RPMI7951 (cell line): ENCODE measurements at places on chromosomes 1 and 21.

- no peak for DNase-seq
Observed at GRCh38 chr1:110674337-110675059, at the start of gene KCNA3. Gene KCNA3 (minus strand): TSS chr1:110674940. CDS start chr1:110674809, 131 bp downstream.

DNA sequence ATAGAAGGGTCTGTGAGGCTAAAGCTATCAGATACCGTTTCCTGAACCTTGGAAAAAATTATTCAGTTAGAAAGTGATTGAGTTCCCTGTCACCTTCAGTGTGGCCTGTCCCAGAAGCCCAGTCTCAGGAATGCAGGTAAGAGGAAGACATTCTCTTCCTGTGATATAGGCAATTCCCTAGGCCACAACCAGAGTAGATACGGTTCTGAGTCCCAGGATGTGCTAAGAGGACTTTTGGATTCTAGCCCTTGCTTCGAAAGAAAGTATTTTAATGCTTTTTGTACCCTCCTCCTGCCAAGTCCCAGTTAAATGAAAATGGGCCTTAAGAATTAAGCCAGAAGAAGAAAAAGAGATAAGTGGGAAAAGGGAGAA lies 313.5 kb upstream of the PLXNA2 start:
- no peak for DNase-seq

GRCh38 chr1:62746086-62746808 lies 37.7 kb upstream of the ATG4C start:
- DNase-seq = peak; percentile 64

GRCh38 chr1:109299558-109300343 lies 7.1 kb downstream of the MYBPHL start:
- DNase-seq = peak; percentile 88

DNA sequence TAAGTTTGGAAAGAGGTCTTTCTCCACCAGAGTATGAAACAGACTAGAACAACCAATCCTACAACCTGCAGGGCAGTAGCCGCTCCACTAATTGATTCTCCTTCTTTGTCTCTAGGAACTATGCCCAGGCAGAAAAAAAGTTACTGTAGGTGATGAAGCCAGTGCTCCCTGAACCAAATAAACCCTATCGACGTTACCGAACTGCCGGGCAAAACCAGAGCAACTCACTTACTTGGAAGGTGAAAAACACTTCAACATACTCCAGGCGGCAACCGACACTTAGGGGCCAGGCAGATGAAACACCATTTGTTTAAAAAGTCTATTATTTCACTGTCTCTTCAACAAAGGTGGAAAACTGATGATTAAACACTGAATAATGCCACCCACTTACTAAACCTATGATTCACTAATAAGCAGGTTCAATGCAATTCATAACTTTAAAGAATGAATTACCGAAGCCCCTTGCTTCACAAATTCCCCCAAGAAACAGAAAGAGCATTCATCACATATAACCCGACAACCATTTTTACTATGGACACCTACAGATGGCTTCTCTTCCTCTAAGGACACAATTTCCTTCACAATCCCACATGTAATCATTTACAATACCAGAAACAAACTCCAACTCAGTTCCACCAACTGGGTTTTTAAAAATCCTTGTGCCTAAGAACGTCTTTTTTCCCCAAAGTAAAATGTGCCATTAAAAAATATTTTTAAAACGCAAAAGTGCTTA lies 1.6 kb downstream of the NRIP1 start:
- DNase-seq = peak; percentile 14

DNA sequence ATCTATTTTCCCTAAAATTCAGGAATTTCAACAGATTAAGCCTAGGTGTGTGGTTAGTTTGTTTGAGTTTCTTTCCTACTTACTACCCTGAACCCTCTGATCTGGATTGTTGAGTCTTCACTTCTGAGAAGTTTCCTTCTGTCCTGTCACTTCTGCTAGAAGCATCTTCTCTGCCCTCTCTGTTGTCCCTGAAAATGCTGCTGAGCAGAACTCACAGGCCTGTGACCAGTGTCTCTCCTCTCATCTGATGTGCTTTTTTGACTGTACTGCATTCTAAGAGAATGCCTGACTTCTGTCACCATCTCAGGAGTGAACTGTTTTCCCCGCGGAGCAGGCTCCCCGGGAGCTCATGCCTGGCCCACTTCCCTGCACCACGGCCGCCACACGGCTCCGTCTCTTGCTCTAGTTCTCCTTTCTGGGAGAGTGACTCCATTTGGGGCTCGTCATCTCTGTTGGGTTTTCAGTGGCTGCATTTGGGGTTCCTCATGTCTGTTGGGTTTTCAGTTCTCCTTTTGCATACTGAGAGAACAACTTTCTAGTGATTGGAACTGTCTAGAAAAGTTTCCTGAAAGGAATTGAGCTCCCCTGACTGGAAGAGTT lies 77.9 kb downstream of the POFUT2 start:
- no peak for DNase-seq

DNA sequence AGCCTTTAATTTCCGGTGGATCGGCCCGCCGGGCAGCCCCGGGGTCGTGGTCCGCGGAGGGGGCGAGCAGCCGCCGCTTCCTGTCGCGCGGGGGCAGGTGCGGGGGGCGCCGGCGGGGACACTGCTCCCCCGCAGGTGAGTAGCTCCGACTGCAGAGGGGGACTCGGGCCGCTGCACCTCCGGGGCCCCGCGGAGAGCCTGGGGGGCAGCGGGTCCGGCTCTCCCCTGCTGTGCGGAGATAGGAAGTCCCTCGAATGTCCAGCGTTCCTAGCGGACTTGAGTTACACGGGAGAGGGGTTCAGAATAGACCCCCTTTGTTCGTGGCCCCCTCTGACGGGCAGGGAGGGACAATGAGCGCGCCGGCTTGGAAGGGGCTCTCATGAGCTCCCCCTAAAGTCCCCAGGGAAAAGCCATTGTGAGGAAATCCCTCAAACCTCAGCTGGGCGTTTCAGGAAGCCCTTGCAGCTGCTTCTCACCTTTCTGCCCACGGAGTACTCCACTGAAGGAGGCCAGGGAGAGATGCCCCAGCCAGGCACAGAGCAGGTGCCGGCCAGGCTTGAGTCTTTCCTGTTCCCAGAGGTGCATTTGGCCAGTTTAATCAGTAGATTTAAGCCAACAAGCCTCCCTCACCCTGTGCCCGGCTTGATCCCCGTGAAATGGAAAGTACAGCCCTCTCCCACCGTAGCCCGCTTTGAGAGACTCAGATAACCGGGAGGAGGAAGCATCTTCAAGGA lies 925 bp downstream of the PDE9A start:
- no peak for DNase-seq

DNA sequence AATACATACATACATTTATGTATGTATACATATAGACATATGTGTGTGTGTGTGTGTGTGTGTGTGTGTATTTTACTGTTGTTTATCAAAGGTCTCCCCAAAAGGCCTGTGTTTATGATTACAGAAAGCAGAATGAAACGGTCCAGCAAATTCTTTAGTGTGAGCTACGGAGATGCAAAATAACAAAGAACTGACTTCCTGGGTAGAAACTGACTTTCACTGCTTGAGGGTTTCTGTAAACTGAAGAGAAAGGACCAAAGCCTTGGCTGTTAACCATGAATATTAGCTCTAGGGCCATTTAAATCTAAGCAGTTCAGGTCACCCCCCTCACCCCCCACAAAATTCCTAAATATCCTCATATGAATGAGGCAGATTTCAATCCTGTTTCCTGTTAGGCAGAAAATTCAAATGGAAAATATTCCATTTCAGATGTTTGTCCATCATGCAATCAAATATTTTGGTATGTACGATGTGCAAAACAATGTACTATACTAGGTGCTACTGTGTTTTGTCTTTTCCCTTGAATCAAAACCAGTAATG lies 213.2 kb downstream of the TGFB2 start:
- no peak for DNase-seq

DNA sequence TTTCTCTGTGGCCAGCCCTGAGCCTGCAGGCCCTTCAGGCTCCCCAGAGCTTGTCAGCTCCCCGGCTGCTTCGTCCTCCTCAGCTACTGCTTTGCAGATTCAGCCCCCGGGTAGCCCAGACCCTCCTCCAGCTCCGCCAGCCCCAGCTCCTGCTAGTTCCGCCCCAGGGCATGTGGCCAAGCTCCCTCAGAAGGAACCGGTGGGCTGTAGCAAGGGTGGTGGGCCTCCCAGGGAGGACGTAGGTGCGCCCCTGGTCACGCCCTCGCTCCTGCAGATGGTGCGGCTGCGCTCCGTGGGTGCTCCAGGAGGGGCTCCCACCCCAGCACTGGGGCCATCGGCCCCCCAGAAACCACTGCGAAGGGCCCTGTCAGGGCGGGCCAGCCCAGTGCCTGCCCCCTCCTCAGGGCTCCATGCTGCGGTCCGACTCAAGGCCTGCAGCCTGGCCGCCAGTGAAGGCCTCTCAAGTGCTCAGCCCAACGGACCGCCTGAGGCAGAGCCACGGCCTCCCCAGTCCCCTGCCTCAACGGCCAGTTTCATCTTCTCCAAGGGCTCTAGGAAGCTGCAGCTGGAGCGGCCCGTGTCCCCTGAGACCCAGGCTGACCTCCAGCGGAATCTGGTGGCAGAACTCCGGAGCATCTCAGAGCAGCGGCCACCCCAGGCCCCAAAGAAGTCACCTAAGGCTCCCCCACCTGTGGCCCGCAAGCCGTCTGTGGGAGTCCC lies 45.4 kb downstream of the YARS1 start:
- no peak for DNase-seq
